Activated T-helper 1 cell treated with anti-CD3 and anti-CD28 coated beads, Interleukin-2, amount 50 U/mL, for 16 hours (primary cell): ENCODE measurements at places on chromosomes 1 and 21.

DNA sequence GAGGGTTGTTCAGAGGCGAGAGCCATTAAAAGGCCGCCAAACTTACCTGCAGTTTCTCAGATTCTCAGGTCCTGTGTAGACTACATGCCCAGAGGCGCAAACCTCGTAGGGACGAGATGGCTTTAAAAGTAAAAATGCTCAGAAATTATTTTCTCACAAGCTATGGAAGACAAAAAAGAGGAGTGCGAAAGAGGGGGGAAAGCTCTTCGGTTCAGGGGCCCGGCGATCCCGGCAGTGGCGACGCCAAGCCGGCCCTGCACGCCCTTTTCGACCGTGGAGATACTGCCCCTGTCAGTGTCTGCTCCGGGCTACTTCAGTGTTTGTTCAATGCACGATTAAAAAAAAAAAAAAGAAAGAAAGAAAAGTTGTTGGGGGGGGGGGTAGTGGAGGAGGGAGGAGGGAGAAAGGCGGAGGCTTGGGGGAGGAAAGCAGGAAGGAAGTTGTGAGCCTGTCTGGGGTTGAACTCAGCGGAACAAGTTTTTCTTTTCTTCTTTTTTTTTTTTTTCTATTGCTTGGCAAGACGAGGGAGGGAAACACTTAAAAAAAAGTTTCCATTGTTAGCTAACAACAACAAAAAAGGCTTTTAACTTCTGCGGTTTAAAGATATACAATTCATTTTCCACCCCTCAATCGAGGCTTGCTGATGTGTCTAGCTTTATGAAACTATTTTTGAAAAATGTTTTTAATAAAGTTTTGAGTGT is at the start of gene ITPKB:
ITPKB (minus strand) TSS at position 288 of the 701 bp plus-strand sequence. CDS start 1,824 bp downstream, outside the sequence.
- DNase-seq, result peak; percentile 28

GRCh38 chr1:51671527-51672325 is 54.8 kb downstream of the OSBPL9 start:
- no peak for DNase-seq

DNA sequence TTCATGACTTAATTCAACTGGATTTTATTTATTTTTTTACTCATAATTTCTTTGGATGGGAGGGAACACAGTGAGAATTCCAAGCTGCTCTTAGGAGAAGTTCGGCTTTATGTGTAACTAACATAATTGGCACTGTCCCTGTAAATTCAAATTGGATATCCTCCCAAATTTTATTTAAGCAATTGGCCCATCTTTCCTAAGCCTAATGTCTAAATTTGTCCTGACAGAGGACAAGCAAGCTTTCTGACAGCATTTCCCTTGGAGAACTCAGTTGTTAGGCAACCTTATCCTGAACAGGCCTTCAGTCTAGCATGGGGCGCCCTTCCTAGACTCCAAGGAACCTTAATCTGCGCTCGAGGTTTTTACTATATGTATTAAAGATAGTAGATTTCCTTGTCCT is 550.3 kb downstream of the NUF2 start:
- no peak for DNase-seq

DNA sequence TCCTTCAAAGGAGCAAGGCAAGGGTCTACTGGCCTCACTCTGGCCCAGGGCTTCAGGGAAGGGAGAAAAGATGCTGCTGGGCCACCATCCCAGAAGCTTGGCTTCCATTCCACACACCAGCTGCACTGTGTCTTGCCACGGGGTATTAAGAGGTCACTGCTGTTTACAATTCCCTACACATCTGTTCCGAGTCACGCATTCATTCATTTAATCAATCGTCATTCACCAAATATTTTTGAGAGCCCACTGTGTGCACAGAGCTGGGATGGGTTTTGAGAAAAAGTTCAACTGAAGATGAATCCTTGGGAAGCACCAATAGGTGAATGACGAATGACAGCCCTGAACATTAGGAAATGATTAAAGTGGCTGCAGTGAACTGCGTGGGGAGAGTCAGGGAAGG is 101.7 kb downstream of the NAV1 start:
- no peak for DNase-seq

DNA sequence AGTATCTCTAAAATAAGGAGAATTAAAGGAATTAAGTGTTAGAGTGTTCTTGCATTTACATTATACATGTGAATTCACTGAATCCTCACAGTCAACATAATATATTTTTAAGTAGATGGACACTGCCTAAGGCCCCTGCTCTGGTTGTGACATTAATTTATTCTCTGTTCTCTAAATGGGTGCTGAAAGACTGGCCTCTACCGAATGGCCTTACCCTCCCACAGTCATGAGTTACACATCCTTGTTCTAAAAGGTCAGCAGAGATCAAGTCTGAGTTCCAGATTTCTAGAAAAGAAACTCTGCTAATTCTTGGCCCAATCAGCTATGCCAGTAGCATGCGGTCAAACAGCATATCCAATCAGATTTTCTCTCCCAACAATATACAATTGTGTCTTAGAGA is 193.2 kb downstream of the TM2D1 start:
- no peak for DNase-seq

- DNase-seq, result no peak
Observed at GRCh38 chr1:41608211-41608610, 123.7 kb upstream of the EDN2 start.

- no peak for DNase-seq
Observed at GRCh38 chr1:34597877-34598514, 156.9 kb upstream of the GJB5 start.

GRCh38 chr1:196063952-196064351 is 544.3 kb downstream of the KCNT2 start:
- no peak for DNase-seq

GRCh38 chr1:248696774-248697173 is 5.8 kb downstream of the OR14I1 start:
- no peak for DNase-seq
